Activated naive CD4-positive, alpha-beta T cell (primary cell): ENCODE measurements at places on chromosomes 11 and 22.

DNA sequence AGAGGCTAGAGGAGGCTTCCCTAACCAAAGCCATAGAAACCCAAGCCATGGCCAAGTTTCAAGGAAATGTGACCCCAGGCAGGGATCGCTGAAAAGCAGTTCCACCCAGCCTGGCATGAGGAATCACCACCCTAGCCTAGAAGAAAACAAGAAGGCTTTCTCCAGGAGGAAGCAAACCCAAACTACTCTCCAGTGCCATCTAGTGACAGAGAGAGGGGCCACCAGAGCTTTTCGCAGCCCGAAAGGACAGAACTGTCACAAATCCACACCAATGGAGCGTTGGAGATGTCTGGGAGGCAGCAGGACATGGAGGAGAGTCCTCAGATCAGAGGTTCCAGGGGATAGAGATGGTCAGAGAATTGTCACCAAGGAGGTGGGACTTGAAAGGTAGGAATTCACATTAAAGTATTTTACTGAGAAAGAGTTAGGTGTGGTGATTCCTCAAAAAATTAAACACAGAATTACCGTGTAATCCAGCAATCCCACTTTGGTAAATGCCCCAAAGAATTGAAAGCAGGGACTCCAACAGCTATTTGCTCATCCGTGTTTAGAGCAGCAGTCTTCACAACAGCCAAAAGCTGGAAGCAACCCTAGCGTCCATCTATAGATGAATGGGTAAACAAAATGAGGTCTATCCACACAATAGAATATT, 67.3 kb upstream of the NUP50 start:
- no peak for DNase-seq

DNA sequence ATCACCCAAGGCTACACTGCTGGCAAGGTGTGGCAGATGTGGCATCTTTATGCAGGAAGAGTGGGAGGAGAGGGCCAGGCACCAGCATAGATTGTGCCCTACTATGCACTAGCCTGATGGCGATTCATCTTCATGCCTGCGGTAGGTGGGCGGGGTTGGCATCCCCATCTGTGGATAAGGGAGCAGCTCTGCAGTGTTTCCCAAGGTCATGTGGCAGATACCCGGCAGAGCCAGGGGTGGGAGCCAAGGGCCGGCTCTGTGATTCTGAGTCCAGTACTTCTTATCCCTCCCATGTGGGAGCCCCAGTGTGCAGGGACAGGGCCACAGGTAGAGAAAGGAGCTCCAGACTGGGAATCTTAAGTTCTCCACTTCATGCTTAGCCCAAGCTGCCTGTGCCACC, 20.0 kb downstream of the CD82 start:
- DNase-seq: no peak

- no peak for DNase-seq
These were observed 8.0 kb upstream of the TLCD5 start for GRCh38 chr11:120316880-120317688.

DNA sequence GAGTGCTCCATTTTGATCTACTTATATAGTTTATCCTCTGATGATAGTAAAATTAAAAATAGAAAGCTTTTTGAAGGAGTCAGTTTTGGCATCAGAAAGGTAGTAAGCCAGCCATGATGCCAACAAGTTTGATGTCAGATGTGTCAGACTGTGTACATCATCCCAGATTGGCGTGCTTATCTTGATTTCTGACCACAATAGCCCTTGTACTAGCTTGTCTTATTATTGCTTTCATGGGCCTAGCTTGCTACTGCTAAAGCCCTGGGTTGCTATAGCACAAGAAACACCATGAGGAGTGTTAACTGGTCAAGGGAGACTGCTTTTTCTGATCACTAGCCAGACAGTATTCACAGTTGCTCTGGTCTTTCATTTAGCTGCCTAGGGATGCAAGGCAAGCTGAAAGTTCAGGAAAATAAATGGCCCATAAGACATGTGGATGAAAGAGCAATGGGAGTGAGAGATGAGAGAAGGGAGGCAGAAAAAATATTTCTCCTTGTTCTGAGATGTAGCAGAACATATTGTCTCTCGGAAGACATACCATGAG, 1038.5 kb downstream of the JRKL start:
- DNase-seq: no peak

DNA sequence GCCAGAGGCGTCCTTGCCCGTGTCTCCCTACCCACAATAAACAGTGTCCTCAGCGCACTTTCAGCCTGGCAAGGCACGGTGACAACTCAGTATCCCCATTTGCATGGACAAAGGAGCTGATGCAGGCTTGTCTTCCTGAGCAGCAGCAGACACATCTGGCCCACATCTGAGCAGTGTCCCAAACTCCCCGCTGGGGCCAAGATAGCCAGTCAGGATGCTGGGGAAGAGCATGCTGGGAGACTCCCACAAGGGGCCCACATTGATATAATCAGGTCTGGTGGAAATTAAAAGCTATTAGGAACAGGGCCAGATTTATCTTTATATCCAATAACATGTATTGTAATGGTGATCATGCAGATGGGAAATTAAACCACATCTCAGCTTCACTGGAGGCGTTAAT, 24.7 kb downstream of the DSCAML1 start:
- no peak for DNase-seq

DNA sequence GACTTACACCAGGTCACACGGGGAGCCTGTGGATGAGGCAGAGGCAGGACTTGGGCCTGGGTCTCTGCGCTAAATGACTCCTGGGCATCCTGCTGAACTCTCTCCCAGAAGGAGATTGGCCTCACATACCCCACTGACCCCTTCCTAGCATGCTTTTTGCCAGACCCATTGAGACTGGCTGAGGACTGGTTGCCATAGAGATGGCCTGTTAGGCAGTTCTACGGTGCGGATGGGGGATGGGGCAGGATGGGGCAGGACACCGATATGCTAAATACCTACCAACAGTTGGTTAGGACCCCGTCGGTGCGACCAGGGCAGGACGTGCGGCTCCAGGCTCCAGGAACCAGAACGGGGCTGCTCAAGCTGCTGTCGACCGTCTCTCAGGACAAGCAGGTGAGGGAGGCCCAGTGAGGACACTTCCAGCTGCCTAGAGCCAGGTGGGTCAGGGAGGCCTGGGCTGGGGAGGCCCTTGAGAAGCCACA, at the start of gene TSGA10IP:
TSS of gene TSGA10IP (plus strand) at position 51 of the 482 bp plus-strand sequence. CDS start at position 247, 196 bp downstream.
- DNase-seq: no peak

DNA sequence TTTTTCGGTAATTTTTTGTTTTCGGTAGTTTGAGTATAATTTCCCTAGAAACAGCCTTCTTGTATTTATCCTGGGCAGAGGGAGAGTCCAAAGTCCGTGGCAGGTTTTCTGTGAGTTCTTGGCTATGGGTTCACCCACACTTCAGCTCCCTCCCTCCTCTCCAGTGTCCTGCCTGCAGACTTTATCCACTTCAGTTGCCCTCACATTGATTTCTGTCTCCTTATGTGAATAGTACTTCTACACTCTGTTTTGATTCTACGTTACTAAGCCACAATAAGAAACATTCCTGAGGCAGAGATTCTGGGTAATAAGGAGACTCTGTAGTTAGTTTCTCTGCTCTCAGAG, 868.6 kb downstream of the METTL15 start:
- DNase-seq: no peak

GRCh38 chr11:33445761-33446161, 188.6 kb downstream of the HIPK3 start:
- no peak for DNase-seq

DNA sequence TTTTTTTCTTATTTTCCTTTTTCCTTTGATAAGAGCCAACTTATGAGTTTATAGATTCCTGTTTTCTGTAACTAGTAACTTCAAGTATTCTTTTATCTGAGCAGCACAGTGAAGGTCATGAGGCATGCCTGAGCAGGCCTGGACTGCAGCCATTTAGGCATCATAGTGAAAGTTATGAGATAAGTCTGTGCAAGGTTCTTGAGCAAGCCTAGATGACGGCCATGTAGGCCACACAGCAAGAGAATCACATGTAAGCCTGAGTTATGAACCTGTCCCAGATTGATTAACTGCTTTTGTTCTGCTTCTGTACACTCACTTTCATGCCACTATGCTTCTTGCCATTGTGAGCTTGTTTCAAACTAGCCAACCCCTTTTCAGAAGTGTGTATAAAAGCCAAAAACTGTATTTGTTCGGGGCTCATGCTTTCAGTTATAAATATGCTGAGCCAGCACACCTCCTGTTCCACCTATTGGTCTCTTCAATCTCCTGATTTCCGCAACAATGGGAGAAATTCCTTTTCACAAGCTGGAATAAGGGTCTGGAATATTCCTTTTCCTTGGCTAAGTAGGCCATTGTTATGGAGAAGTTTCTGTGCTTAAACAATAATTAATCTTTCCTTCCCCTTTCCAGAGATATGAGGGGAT, 745.7 kb downstream of the FAM181B start:
- DNase-seq: no peak

GRCh38 chr11:5923427-5923776, 18.6 kb upstream of the OR56A3 start:
- no peak for DNase-seq

DNA sequence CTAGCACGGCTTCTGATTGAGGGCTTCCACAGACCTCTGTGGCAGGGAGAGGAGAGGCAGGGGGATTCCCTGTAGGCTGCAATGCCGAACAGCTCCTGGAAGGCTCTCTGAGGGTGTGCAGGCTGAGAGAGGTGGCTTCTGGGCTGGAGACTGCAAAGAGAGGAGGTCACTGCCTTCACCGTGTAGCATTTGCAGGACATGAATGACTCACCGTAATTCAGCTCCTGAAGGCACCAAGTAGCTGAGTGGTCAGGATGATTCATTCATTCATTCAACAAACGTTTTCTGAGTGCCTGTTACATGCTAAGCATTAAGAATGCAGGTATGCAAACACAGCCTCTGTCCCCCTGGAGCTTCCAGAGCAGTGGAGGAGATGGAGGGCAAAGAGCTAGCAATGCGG, 18.0 kb upstream of the EIF3D start:
- no peak for DNase-seq

DNA sequence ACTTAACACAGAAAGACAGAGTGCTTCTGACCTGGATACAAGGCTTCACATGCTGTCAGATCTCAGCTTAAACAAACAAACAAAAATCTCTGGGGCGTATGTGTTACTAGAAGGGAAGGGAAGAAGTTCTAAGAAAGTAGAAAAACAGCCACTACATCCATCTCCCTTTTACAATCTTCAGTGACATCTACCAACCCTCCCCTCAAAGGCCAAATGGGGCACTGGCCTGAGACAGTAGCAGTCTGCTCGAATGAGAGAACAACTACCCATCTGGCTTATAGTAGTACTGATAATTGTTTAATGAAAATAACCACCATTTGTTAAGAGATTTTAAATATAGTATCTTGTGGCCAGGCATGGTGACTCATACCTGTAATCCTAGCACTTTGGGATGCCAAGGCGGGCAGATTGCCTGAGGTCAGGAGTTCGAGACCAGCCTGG, 29.4 kb downstream of the CCDC83 start:
- no peak for DNase-seq

- no peak for DNase-seq
These were observed 176.4 kb upstream of the PITPNB start for GRCh38 chr22:28095316-28096095.

- DNase-seq: no peak
These were observed 1.2 kb downstream of the GUCD1 start for GRCh38 chr22:24553597-24554312.

DNA sequence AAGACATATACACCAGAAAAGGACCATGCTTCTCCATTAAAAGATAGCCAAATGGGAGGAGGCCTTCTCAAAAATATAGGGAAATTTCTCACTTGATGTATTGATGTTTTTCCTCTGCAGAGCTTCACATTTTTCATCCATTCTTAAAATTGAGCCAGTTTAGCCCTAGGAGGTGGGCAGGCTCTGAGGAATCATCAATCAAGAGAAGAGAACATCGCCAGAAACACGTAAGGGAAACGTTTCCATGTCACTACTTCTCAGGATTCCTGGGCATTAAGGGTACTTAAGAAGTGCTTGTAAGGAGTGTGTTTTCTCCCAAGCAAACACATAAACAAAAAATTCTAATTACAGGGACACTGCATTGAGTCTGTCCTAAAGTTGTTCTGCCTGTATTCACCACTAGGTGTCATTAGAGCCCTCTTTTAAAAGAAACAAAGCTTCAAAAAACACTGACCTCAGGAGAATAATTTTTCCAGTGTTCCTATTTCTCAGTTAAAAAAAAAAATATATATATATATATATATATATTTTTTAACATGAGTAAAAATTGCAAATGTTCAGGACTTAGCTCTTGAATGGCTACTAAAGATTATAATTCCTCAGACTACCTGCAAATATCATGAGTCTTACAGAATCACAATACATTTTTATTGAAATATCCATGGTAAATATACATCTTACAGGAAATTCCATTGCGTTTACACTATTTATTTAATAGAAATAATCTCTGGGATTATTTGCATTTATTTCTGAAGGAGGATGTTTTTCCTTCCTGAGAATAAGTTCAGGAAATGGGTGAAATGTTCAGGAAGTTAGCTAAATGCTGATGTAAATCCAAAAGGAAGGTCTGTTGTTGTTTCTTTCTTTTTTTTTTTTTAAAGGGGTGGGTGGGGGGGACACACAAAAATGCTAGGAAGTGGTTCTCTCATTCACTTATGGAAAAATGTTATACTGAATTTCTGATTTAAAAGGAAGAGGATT, 16.0 kb downstream of the FZD4 start:
- DNase-seq: no peak

- DNase-seq: no peak
These were observed 892.3 kb downstream of the OPCML start for GRCh38 chr11:132639986-132640385.

GRCh38 chr11:47928426-47928825, 51.9 kb upstream of the PTPRJ start:
- no peak for DNase-seq

DNA sequence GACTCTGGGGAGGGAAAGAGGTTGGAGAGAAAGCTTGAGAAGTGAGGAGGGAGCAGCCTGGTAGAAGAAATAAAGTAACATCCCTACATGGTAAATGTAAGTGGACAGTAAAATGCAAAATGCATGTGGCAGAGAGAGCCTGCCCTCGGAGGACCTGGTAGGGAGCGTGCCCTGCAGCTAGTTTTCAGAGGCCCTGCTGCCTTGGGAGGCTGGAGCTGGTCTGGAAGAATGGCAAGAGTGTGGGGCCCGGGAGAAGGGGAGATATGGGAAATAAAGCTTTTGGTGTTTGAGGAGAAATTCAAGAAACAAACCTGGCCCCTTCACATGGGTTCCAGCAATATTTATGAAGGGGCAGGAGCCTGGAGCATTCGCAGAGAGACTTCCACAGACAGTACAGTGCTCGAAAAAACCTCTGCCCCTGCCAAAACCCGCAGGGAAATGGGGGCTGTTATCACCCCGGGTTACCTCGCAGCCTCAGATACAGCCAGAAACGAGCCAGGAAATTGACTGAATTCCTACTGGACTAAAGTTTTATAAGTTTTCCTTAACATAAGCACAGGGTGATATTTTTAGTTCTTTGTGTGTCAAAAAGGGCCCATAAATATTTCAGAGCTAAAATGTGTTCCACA, 363.0 kb downstream of the TENM4 start:
- no peak for DNase-seq

GRCh38 chr11:88979641-88980040, 86.1 kb downstream of the GRM5 start:
- DNase-seq: no peak

- no peak for DNase-seq
These were observed 205.3 kb downstream of the MN1 start for GRCh38 chr22:27596133-27596870.

DNA sequence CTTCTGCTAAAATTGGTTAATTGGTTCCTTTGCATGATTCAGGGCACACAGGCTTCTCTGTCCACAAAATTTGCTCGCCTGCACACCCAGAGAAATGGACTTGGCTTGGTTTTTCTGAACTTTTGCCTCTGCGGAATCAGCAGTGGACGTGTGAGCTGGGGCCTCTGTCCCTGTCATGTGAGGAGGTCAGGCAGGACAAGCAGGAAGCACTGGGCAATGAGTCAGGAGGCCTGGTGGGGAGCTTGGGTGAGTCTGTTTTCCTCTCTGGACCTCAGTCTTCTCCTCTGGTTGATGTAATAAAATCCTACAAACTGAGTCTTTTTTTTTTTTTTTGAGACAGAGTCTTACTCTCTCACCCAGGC, 10.4 kb upstream of the CELSR1 start:
- no peak for DNase-seq
